ENCODE measurements at places on chromosomes 7 and 10. TPM values are rescaled to one million over a fixed set of nuclear protein-coding genes. Genes with fewer than 3 reads are reported as not detected.

The PLEKHS1 gene
- total RNA-seq, result 1.1 TPM

The PHKG1 gene
- total RNA-seq, result 2.8 TPM

The SFTPA1 gene
- not detected for total RNA-seq

The GBX1 gene
- 15.6 TPM for total RNA-seq

The PAPOLB gene
- 29.1 TPM for total RNA-seq

The CPXM2 gene
- total RNA-seq, result 17.5 TPM

The BEND7 gene
- total RNA-seq, result 31.2 TPM

The MLLT10 gene
- 130 TPM for total RNA-seq

The VIPR2 gene
- 5.3 TPM for total RNA-seq

The SLC13A1 gene
- total RNA-seq, result not detected

The NUPR2 gene
- 171 TPM for total RNA-seq

The HECW1 gene
- 5.0 TPM for total RNA-seq

The CARD11 gene
- total RNA-seq, result 3.9 TPM

The NRAP gene
- total RNA-seq, result 2.8 TPM

The MRLN gene
- total RNA-seq, result not detected

The RASA4 gene
- total RNA-seq, result 49.0 TPM

The THNSL1 gene
- 6.7 TPM for total RNA-seq

The IFIT1B gene
- total RNA-seq, result not detected

The ATG9B gene
- total RNA-seq, result 14.9 TPM

The MMP21 gene
- 0.43 TPM for total RNA-seq

The VWDE gene
- total RNA-seq, result 3.3 TPM

The KNDC1 gene
- total RNA-seq, result 13.3 TPM

The AKR1C1 gene
- 26.3 TPM for total RNA-seq

The CXCL12 gene
- 12.0 TPM for total RNA-seq

The CDC14C gene
- 4.7 TPM for total RNA-seq

The PLAU gene
- total RNA-seq, result 1.7 TPM

The LRRC17 gene
- 5.8 TPM for total RNA-seq

The CD36 gene
- total RNA-seq, result 5.6 TPM

The STN1 gene
- 48.2 TPM for total RNA-seq
